ENCODE measurements at places on chromosomes 11 and 22.

DNA sequence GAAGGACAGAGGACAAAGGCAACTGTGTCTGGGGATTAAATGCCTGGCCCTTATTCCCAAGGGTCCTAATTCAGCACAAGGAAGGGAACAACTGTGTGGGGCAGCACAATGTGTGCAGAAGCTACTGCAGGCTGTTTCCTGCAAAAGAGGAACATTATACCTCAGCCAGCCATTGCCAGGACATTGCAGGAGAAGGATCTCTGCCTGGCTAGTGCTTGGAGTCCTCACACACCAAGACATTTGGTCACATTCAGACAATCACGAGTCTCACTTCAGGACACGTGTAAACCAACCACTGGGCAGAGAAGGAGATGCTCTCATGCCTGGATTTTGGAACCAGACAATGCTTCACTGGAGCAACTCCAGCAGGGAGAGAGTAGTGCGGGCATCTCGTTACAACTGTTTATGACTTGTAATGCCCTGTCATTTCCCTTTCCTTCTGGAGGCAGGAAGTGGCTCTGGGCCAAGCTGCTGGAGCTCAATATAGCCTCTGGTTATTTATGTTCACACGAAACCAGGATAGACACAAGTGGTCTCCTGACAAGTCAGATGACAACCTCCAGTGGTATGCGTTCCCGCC, 23.9 kb upstream of the ZC3H12C start:
- DNase-seq = no peak

GRCh38 chr22:32622004-32622743, 147.6 kb downstream of the FBXO7 start:
- no peak for DNase-seq

- DNase-seq = no peak
Observed at GRCh38 chr11:111177037-111177871, 68.3 kb upstream of the POU2AF2 start.

DNA sequence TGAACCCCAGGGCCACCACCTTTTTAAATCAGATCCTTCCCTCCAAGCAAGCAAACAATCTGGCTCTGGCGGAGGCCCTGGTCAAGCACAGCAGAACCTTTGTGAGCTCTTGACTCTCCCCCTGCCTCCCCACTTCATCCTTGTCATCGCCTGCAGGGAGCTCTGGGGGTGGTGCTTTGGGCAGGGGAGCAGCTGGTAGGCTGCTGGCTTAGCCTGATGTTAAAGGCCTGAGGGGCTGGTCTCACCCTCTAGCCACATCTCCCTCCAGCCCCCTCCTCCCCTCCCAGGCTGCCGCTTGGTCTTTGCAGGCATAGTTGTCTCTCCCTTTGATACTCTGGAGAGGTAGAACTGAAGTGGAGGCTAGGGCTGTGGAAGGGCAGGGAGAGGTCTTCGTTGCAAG, 50.9 kb downstream of the THAP12 start:
- no peak for DNase-seq

DNA sequence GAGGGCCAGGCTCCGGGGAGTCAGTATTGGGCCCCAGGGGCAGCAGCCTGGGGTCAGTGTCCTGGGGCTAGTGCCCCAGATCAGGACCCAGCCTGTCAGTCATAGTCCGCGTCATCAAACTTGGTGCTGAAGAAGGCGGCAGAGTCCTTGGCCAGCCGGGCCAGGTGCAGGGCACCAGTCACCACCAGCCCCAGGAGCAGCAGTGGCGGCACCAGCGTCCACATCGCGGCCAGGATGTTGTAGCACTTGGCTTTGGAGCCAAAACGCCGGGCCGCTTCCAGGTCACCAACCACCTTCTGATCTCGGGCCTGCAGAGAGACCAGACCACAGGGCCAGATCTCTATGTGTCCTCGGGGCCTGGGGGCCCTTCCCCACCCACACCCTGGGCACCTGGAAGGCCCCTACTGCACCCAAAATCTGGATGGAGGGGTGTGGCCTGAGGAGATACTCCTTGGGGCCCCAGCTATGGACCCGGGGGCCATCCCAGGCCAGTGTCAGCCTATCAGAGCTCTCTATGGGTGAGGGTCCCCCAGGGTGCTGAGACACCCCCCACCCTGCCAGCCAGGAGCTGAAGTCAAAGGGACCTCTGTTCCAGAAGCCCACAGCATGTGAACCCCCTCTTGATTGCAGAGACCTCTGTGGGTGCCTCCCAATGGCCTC, 790 bp downstream of the IFITM5 start:
- no peak for DNase-seq

DNA sequence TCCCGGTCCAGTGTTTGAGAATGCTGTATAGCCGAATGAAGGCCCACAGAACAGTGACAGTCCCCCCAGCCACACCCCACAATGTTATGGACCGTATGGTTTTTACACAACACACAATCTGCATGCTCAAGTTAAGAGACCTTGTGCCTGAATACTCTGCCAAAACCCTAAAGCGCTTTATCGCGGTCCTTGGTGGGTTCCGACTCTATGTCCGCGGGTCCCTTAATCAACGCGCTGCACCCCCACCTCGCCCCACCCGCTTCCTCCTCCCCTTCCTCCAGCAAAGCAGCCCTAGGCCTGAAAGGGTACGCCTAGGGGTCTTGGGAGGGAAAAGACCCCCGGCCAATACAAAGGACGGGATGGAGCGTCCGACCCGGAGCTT, 442 bp downstream of the COPB1 start:
- peak; percentile 36 for DNase-seq

GRCh38 chr11:99065121-99065520, 44.4 kb downstream of the CNTN5 start:
- DNase-seq = no peak

- DNase-seq = peak; percentile 43
Observed at GRCh38 chr22:46432164-46433068, 96.9 kb downstream of the TRMU start.

DNA sequence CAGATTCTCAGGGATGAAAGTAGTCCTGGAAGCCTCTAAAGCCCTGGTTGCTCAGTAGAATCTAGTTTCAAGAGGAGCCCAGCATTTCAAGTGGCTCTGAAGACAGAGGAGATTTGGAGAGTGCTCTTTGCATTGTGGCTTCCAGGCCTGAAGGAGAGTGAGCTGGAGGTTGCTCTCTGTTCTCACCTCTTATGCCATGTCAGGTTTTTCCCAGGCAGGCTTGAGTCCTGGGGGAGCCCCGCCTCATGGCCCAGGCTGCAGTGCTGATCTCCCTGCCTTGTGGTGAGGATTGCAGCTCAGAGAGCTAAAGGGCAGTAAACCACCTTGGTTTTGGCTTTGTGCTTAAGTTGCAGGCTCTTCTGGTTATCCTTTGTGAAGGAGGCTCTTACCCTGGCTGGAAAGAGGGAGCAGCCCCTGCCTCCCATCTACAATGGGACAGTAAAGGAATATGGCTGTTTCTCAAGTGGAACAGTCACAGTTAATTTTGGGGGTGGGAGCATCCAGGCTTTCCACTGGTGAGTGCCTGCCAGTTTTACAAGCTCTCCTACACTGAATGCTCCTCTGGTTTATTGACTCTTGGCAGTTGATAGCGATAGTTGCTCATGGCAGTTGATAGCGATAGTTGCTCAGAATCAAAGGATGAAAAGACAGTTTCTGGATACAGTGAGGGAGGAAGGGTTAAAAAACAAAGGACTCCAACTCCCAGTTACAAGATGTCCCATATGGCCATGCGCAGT, 32.6 kb downstream of the RCOR2 start:
- no peak for DNase-seq
